ENCODE measurements at places on chromosomes 1 and 21.

GRCh38 chr1:110610696-110611286 lies 4.6 kb upstream of the KCNA2 start:
- DNase-seq = no peak

DNA sequence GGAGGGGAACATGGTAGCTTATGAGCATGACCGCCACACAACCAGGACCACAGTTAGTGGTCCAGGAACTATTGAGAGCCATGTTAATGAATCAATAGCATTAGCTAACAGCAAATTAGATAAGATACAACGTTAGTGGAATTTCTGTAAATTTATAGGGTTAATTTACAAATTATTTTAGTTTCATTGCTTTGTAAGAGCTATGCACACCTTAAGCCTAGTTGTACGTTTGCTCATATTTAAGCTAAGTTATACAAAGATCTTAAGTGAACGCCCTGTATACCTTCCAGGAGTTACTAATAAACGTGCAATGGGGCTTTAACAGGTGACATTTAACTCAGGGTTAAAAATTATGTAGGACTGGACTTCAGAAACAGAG lies 749 bp downstream of the EXOSC10 start:
- DNase-seq = no peak

DNA sequence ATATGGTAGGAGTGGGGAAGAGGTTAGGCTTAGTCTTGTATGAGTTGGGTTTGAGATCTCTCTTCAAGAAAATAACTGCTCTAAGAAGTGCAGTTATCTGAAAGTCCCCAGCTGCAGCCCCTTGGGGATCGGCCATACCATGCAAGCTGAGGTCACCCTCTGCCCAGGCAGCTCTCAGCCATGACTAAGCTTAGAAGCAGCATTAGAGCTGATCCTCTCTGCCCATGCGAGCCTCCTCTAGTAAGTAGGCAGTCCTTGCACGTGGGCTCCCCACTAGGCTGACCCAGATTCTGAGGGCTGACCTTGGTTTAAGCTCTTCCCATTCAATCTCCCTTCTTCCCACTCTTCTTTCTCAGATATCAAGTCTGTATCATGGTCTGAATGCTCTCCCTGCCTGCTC lies 121.0 kb upstream of the UBE2U start:
- peak; percentile 41 for DNase-seq

GRCh38 chr1:228899421-228899956 lies 164.2 kb downstream of the RHOU start:
- DNase-seq = no peak

GRCh38 chr1:12486401-12487005 lies 131.5 kb downstream of the DHRS3 start:
- DNase-seq = peak; percentile 84

DNA sequence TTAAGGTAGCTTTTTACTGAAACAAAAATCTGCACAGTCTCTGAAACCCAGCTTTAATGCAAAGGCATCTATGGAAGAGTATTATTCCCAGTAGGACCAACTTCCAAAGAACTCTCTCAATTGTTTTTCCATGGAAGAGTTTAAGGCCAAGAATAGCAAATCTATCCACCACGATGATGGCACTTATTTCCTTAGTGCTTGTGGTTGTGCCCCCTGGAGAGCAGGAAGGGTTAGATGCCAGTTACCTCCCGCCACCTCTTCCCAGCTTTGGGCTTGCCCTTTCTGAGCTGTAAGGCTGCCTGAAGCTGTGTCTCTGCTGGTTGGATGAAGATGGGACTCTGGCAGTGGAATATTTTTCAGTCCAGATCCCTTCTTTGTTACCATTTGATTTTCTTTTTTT lies 4.8 kb upstream of the ATP1A1 start:
- no peak for DNase-seq

DNA sequence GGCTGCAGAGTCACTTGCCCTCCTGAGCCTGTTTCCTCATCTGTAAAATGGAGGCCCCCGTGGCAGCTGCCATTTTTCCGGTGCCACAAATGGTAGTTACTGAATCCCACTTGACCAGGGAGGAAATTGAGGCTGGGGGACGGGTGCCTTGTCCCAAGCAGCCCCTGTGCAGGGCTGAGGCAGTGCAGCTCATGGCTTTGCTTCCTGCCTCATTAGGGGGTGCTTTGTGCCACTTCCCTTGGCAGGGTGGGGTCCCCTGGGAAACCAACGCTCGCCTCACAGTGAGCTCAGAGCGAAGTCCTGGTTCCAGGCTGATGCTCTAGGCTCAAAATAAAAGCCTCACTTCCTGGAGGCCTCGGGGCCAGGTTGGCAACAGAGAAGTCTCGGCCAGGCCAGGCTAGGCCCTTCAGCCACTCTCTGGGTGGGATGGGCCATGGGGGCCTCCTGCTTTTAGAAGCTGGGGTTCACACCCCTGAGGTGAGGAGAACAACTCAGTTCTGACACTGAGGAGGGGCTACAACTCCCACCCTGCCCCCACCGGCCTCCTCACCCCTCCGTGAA lies 6.8 kb downstream of the LAPTM5 start:
- no peak for DNase-seq

GRCh38 chr1:30680879-30681278 lies 42.5 kb downstream of the MATN1 start:
- DNase-seq = no peak

- peak; percentile 69 for DNase-seq
Measured at GRCh38 chr1:222182641-222183040, 365.3 kb downstream of the HHIPL2 start.

DNA sequence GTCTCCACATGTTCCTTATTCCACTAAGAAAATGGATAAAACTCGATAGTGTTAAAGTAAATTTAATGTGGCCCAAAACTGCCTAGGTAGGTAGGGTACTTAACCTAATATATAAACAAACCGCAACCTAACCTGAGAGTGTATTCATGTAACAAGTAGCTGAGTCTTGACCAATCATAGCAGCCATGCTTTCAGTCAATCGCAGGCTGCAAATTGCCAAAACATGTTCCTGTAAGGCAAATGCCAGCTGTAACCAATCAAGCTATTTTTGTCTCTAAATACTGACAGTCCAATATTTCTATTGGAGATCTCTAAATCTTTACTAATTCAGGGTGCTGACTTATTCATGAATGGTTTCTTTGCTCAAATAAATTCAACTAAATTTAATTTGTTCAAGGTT lies 3.1 kb upstream of the HMGCS2 start:
- no peak for DNase-seq

- no peak for DNase-seq
Measured at GRCh38 chr1:230123280-230124185, 56.5 kb downstream of the GALNT2 start.

DNA sequence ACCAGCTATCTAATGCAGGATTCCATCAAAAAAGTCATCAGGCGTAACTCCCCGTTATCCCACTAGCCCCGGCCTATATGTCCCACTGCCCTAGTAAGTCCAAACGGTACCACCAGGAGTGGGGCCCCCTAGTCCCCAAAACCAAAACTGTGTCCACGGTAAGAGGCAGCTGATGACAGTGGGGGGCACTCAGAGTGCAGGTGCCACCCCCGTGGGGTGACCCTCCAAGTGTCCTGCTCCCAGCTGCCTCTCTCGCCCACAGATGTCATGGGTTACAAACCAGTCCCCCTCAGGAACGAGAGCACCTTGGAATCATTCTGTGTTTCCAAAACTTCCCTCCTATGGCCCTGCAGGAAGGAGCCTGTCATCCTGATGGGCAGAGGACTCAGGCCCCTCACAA lies 10.9 kb upstream of the AURKAIP1 start:
- no peak for DNase-seq

DNA sequence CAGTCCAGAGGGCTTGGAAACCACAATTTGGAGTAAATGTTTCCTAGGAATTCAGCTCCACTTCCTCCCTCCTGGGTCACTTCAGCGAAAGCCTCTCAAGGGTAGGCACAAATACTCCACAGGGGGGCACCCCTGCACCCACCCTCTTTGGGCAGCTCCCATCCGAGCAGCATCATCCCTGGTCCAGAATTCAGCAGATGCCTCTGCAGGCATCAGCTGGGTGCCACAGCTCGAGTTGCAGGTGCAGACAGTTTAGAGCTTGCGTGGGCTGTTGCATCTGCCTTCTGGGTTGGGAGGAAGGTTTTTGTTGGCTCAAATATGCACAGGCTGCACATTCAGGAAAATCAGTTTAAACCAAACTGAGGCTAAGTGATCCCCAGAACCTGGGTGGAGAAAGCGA lies 25.0 kb downstream of the KANK4 start:
- peak; percentile 9 for DNase-seq
